DMS79 (cell line): ENCODE measurements at places on chromosomes 6 and 20.

DNA sequence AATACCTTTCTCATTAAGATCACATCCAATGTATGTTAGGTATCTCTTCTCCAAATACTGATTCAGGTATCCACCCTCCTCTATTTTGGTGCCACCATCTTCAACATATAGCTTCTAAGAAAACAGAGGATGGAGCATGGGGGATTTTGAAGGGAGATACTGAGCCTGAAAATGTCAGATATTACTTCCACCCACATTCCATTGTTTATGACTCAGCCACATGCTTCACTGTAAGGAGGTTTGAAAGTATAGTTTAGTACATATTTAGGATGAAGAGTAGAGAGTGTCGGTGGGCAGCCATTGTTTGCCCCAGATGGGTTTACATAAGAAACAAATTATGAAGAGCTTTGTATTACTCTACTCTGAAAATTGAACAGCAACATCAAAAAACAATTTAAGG lies 286.7 kb downstream of the TFAP2B start:
- DNase-seq, result no peak

GRCh38 chr6:30819297-30819917 lies 64.9 kb upstream of the DDR1 start:
- no peak for DNase-seq

DNA sequence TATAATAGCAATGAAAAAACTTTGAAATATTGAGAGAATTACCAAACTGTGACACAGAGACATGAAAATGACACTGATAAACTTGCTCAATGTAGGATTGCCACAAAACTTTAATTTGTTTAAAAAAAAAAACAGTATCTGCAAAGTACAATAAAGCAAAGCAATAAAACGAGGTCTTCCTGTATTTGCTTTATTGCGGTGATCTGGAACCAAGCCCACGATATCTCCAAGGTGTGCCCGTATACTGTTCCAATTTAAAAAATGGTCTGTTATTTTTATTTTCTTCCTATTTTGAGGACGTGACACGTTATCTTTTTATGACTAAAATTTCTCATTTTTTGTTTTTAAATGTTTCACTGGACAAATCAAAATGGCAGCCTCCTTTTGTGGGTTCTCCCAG lies 25.5 kb downstream of the EYA2 start:
- no peak for DNase-seq

DNA sequence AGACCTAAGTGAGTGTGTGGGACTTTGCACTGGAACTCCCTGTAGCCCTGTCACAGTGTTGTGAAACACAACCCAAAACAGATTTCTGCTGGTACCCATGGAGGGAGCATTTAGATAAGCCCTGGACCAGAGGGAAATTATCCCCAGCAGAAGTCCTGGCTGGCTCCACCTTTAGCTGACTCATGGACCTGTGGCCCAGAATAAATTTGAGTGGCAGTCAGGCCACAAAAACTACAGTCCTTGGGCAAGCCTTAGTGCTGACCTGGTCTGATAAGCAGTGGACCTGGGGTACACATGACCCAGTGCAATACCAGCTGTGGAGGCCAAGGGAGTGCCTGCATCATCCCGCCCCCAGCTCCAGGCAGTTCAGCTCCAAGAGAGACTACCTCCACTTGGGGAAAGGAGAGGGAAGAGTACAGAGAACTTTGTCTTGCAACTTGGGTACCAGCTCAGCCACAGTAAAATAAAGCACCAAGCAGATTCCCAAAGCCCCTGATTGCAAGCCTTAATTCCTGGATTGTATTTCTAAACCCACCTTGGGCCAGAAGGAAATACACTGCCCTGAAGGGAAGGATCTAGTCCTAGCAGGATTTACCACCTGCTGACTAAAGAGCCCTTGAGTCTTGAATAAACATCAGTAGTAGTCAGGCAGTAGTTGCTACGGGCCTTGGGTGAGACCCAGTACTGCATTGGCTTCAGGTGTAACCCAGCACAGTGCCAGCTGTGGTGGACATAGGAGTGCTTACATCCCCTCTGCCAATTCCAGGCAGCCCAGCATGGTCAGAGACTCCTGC lies 140.4 kb upstream of the COL21A1 start:
- peak; percentile 95 for DNase-seq

DNA sequence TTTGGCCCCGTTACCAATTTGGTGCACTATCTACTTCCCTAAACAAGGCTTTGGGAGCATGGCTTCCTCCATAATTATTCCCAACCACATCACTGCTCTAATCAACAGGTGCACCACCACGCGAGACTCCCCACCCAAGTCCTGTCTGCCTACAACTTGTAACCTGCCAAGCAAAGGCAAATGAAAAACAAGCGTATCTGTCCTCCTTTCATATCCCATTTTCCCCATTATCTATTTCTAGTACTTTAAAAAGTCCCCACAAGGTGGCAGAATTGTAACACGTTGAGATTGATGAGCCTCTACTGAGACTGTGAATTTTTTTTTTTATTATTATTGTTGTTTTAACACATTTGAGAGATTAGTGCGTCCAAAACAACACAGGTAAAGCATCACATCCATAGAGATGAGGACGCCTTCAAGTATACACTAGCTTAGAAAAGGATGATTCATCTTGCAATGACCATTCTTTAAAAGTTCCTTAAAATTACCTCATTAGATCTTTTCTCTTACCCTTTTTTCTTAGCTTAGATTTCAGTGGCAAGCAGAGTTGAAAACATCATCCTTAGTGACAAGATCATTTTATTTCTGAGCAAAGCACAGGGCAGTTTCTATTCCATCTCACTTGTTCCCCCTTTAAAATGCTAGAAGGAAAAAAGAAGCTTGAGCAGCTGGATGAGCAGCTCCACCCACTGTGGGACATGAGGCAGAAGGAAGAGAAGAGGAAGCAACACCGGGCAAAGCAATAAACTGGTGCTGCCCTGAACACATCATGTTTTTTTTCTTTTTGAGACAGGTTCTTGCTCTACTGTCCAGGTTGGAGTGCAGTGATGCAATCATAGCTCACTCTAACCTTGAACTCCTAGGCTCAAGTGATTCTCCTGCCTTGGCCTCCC lies 210.8 kb downstream of the ARHGAP18 start:
- no peak for DNase-seq

DNA sequence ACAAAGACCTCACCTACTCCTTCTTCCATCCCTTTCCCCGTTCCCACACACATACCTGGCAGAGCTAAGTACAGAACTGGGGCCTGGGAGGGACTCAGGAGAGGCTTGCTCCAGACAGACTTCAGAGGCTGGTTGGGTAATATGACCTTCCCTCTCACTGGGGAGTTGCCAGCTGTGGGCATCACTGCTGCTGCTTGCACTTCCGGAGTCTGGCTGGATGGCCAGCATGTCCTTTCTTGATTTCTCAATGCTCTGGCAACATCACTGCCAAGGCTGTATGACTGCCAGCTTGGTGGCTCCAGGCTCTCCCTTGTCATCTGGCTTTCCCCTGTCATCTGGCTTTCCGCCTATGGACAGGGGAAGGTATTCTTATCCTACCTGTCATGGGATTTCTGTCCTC lies 47.8 kb downstream of the CDH22 start:
- no peak for DNase-seq

DNA sequence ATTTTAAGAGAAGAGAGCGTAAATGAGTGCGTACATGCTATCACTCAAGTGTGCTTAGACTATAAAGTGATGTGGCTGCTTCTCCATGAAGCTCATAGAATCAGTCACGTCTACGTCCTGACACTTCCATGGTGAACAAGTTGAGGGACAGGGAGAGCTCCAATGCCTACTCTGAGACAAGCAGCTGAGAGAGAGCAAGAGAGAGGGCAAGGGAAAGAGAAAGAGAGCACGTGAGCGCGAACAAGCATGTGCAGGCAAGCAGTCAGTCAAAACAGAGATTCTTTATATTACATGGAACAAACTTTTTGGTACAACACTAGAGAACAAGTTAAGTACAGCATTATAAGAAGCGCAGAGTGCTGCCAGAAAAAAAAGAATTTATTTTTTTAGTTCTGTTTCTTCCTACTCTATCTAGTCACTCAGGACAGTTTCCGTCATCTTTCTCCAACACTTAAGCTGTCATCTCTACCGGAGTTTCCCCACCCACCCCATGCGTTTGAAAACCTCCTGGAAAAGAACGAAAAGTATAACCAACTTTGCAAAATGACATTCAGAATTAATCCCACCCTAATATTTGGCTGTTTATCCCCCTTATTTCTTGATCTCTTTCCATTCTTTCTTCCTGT lies 61.8 kb downstream of the EPB41L2 start:
- no peak for DNase-seq

GRCh38 chr6:169961772-169962561 lies 210.5 kb downstream of the ERMARD start:
- no peak for DNase-seq

DNA sequence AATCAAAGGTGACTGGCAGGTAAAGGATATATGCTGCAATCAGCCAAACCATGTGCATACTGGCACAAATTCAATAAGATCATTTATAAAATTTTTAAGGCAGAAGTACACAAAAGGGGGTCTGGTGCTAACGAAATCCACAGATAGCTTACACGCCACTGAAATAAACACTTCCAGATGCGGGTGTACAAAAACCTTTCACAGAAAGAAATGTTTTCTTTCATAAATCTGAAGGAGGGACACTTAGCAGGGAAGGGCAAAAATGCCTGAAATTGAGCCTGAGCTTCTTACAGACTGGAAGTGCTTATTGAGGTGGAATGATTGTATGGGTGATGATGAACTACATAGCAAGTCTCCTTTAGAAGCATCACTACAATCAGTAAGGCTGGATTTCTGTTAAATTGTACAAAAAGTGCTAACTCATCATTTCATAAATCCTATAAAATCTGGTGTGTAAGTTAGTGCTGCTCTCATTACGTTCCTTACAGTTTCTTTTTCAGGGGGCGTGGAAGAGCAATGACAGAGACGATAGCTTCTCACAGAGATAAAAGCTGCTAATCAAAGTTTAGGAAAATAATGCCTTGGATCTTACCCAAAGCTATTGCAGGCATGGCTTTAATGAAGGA lies 409.3 kb upstream of the RUNX2 start:
- DNase-seq, result no peak

- DNase-seq, result peak; percentile 65
Observed at GRCh38 chr6:110542311-110543024, 66.1 kb upstream of the SLC22A16 start.

- no peak for DNase-seq
Observed at GRCh38 chr20:63686492-63687321, 9.7 kb upstream of the TNFRSF6B start.
